M059J (cell line): ENCODE measurements at places on chromosomes 2 and 18.

DNA sequence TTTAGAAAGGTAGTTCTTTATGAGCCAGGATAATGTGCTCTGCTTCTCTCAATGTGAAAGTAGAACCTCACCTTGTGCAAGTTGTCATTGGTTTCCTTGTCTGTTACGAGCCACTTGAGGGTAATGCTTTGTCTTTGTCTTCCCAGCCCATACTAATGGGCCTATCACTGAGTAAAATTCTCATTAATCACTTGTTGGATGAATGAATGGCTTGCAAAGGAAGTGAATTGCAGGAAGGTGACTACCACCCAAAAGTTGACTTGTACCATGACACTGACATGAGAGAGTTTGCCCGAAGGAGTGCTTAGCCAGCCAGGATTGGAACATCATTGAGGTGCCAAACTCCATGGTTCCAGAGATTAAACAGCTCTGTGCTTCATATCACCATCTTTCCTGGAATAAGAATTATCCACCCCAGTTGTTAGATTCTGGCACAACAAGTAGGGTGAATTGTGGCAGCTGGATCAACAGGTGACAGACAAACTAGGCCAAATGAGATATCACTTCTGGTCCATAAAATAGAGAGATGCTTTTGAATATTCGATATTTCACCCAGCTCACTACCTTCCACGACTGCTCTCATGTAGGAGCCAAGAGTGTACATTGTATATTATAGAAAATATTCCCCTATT is 20.5 kb upstream of the CD28 start:
- DNase-seq: peak; percentile 44

DNA sequence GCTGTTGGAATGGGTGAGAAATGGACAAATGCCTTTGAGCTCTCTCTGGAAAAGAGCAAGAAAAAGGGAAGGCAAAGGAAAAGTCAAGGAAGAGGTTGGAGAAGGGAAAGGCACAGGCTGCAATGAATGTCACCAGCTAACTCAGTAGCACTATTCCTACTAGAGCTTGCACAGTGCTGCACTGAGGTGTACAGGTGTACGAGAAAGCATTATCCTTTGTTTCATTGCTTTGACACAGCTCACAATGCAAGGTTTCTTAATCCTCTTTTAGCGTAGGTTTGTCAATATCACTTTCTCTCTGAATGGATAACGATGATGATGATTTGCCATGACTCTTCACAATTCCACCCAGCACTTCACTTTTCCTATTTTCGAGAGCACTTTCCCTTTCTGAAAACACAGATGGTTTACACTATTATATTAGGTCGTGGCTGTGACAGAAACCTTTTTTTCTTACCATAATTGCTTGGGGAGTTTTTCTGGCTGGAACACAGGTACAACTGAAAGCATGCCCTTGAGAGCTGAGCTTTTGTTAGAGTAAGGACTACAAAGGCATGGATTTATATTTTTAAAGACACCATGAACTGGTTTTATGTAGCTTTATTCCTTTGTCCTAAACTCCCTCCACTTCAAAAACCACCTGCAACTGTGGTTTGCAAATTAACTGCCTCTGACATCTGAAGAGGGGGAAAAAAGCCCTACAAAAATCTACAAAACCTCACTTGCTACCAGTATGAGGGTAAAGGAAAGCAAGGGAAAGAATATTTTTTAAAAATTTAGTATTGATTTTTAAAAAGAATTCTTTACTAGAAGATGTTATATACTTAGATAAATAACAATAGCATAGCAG is 265.5 kb downstream of the TGIF1 start:
- DNase-seq: no peak

GRCh38 chr2:64930258-64930671 is 58.9 kb upstream of the SLC1A4 start:
- no peak for DNase-seq

GRCh38 chr2:45127321-45127720 is 118.1 kb upstream of the SIX2 start:
- DNase-seq: no peak

DNA sequence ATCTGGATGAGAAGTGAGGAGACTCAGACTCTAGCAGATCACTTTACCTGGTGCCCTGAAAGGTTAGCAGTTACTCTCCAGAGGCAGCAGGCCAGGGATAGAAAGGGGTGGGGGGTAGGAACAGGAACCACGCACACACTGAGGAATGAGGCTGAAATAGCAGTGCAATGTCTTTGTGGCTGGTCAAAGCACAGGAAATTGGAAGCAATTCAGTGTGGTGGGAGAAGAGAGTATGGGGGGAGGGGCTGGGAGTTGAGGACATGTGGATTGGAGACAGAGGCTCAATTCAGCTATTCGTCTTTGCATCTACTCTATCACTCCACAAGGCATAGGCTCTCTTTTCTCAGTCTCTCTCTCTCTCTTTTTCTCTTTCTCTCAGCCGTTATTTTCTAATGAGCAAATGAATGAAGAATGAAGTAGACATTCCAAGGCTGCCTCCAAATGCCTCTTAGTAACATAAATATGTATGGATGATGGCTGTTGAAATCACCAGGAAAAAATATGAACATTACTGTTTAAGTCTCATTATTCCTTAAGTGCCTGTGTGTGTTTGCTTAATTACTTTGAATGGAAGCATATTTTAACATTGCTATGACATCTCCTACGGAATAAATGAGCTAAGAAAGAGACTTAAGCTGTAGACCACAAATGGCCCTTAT is 979.4 kb downstream of the TSN start:
- DNase-seq: no peak

DNA sequence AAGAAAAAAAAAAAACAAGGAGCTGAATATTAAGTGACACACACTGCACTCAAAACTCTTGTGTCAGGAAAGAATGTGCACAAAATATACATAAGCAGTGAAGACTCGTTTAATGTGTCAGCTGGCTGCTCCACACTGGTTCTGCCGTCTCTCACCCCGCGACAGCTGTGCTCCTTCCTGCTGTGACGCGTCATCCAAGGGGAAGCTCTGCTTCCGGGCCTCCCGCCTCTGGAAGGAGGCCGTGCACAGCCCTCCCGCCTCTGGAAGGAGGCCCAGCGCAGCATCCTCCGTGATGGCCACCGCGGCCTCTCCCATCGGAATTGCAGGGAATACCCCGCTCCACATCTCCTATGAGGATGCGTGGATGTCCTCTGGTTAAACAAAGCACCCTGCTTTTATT is 151.0 kb downstream of the HDAC4 start:
- no peak for DNase-seq

GRCh38 chr2:106158871-106159270 is 35.2 kb downstream of the UXS1 start:
- no peak for DNase-seq

- peak; percentile 4 for DNase-seq
These were observed 103.4 kb downstream of the CCDC141 start for GRCh38 chr2:178946494-178946893.

DNA sequence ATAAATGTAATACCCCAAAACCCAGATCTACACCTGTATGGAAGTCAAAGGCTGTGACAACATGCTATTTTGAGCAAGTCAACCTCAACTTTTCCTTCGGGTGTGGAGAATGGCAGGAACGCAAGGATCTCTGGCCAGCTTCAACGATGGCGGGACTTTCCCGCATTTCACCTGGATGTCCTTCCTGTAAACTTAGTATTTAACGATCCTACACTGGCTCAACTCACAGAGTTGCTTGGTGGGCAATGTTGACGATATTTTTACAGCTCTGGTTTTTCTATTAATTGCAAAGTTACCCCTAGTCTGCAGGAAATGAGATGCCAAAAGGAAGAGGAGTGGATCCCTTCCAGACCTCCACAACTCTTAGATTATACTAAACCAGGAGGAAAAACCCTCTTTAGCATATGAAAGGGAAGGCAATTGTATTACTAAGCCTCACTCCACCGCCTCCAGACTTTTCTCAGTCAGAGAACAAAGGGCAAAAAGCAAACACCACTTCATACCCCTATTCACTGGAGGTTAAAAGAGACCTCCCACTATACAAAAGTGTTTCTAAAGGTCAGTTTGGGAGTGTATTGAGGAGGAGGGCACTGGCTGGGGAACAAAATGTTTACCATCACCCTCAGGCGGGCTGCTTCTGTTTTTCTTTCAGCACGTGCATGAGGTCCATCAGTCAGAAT is 56.5 kb upstream of the ACVR1 start:
- no peak for DNase-seq

GRCh38 chr2:37039580-37039979 is 44.6 kb downstream of the HEATR5B start:
- DNase-seq: no peak

GRCh38 chr18:2302628-2303516 is 268.4 kb downstream of the METTL4 start:
- peak; percentile 74 for DNase-seq

GRCh38 chr2:240343548-240343947 is 91.9 kb upstream of the GPC1 start:
- DNase-seq: no peak

DNA sequence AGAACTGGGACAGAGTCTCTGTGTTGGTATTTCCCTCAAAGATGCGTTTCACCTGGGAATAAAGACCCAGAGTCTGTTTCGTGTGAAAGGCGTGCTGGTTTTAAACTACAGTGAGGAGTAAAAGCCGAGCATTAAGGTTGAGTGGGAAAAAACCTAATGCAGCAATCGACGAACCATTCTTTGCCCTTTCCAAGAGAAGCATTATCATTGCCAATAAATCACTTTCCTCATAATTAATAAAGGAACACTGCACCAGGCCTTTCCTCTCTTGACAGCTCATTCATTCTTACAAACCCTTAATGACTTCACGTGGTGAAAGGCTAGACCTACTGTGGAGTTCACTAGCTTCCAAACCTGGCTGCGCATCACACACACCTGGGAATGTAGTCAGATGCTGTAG is 896 bp upstream of the SLC8A1 start:
- no peak for DNase-seq

DNA sequence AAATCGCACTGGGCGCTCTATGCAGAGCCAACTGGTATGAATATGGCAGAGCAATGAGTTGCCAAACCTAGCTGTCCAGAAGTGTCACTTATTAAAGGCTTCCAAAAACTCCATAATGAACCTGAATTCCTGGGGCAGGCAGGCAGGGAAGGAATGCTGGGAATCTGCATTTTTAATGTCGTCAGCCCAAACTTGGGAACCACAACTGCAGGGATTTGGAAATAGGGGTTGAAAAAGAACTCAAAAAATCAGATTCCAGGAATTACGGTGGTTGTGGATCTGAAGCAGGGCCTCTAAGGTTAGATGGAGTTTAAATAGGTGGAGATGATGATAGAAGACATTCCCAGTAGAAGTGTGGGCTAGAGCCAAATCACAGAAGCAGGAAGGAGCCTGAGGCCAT is 15.0 kb downstream of the NCKAP5 start:
- peak; percentile 46 for DNase-seq

DNA sequence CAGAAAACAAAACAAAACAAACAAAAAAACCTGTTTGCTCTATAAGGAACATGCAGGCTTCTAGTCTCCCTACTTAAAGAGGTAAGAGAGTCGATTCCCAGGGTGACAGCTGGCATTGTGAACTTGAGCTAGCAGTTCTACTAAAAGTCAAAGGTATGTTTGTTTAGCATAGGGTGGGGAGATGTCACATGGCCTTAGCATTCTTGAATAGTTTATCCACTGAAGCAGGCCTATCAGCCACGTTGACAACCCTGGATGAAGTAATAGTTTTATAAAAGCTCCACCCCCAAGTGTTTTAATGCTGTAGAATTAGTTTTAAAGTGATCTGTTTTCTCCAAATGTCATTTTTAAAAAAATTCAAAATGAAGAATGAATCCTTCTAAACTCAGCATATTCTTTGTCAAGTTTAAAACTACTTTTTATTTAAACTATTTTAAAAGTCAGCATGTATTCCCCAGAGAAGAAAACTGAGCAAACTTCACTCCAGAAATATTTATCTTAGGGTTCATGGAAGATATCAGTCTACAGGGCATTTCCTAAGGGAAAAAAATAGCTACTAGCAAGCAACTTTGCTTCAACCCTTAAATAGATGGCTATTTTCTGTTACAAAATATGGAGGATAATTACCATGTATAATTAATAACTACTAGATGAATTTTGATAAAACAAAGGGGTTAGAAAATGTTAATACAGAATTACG is 1.7 kb downstream of the MYOM1 start:
- DNase-seq: no peak

- DNase-seq: peak; percentile 73
These were observed 34.9 kb downstream of the FEZ2 start for GRCh38 chr2:36562973-36563532.

DNA sequence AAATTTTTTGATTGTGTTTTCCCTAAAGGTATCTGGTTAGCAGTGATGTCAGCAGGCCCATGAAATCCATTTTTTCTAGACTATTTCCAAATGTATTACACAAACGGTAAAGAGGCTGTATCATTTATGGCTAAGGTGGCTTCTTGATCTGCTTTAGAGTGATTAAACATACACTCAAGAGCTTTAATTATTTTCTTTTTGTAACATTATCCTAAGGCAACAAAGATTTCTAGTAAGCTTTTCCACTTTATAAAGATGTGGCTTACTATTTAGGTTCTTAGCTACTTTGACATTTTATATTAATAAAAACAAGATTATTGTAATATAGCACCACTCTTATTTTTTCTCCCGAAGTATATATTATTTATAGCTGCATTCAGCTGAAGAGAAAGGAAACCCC is 16.5 kb downstream of the MFF start:
- DNase-seq: no peak

- DNase-seq: peak; percentile 69
These were observed 61.0 kb upstream of the TAF1B start for GRCh38 chr2:9782197-9782719.

DNA sequence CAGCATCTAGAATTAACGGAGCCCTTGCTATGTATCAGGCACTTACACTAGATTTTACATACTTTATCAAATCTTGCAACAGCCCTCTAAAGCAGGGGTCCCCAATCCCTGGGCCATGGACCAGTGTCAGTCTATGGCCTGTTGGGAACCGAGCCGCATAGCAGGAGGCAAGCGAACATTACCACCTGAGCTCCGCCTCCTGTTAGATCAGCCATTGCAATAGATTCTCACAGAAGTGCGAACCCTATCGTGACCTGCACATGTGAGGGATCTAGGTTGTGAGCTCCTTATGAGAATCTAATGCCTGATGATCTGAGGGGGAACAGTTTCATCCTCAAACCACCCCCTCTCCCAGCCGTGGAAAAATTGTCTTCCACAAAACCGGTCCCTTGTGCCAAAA is 13.4 kb downstream of the DNAJB2 start:
- DNase-seq: no peak

- DNase-seq: peak; percentile 47
These were observed 22.1 kb downstream of the B3GNT2 start for GRCh38 chr2:62217970-62218369.

DNA sequence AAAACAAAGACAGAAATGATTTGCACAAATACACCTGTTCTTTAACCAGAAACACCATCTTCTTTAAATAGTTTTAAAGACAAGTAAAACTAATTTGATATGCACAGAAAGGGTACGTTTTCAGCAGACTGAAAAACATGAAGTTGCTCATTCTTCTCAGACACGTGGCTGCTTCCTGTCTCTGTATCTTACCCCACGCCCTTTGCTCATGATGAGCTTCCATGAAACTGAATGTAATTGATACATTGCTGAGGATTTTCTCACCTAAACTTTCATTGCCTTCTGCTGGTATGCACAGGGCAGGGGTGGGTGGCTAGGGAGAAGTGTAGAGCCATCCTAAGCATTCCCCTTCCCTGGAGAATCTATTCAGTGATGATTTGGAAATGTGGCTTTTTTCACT is 644.3 kb downstream of the BCL11A start:
- no peak for DNase-seq
